ENCODE measurements at places on chromosomes 6 and 20.

DNA sequence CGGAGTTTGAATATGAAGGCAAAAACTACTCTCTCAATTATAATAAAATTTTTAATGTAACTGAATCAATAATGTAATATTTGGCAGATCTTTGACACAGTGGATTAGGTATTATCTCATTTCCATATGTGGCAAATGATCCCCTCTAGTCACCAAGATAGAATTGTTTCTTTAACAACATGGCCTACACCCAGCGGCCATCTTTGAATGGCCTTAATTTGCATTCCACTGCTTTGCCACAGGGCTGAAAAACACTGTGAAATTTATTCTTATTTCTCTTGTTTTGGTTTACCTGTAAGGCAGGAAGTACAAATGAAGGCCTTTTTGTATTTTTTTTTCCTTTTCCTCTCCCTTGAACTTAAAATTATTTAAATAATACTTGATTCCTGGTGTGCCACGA, 162.6 kb upstream of the SCGN start:
- no peak for DNase-seq

DNA sequence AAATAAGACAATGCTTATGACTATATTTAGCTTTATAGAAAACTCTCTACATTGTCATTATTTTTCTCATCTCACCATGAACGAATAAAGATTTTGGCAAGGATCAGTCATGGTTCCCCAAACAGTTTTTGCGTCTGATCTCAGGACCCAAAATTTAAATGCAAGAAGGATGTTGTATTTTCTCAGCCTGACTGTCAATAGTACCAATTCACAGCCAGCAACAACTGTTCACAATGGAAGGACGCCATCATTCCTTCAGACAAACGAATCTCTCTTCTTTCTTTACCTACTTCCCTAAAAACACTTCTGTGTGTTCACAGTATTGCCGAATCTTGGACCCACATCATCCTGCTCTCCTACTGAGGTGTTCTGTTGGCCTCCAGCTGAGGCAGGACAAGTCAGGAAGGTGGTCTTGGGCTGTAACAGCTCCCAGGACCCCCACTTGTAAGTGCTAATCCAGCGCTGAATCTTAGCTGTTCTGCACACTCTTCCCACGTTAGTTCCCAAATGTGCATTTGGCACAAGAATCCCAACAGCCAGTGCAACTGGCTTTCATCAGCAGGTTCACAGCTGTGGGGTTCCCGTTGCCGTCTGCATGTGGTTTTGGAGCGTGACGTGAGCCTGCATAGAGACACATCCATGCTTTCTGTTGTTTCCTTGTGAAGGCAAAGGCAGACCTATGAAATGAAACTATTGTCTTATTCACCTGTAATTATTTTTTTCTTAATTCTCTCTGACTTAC, 600.0 kb downstream of the QKI start:
- DNase-seq: no peak

DNA sequence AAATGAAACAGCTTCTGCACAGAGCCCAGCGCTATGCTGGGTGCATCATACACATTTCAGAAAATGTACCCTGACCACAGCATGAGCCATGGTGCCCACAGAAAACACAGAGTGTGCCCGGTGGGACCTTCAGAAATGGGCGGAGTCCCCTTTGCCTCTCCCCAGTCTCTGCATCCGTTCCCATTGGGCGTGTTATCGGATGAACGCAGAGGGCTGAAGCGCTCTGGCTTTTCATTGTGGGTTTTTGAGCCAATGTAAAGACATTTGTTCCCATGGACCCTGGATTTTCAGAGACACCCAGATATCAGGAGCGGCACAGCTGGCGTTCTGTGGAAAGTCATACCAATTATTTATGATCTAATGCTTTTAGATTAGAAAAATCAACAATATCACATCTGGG, 99.8 kb downstream of the DACT2 start:
- DNase-seq: no peak

DNA sequence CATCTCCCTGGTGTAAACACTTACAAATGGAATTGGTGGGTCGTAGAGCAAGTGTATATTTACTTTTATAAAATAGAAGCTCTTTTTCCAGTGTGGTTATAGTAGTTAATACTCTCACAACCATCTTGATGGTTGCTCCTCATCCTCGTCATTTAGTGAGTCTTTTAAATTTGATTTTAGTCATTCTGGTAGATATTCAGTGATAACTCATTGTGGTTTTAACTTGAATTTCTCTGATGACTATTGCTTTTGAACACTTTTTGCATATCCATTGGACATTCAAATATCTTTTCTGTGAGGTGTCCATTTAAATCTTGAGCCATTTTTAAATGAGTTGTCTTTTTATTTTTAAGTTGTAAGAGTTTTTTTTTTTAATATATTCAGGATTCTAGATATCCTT, 189.2 kb upstream of the PHACTR1 start:
- no peak for DNase-seq

- no peak for DNase-seq
These were observed 88.0 kb upstream of the UST start for GRCh38 chr6:148658681-148659430.

- DNase-seq: no peak
These were observed 26.5 kb downstream of the CD109 start for GRCh38 chr6:73722318-73723060.

GRCh38 chr20:3924304-3925112, 35.3 kb downstream of the PANK2 start:
- DNase-seq: no peak

GRCh38 chr6:57267586-57268293, 45.6 kb upstream of the RAB23 start:
- DNase-seq: no peak

GRCh38 chr20:32855387-32855786, 3.3 kb upstream of the EFCAB8 start:
- DNase-seq: no peak

- DNase-seq: no peak
These were observed 106.3 kb downstream of the TNFRSF21 start for GRCh38 chr6:47203266-47203937.

DNA sequence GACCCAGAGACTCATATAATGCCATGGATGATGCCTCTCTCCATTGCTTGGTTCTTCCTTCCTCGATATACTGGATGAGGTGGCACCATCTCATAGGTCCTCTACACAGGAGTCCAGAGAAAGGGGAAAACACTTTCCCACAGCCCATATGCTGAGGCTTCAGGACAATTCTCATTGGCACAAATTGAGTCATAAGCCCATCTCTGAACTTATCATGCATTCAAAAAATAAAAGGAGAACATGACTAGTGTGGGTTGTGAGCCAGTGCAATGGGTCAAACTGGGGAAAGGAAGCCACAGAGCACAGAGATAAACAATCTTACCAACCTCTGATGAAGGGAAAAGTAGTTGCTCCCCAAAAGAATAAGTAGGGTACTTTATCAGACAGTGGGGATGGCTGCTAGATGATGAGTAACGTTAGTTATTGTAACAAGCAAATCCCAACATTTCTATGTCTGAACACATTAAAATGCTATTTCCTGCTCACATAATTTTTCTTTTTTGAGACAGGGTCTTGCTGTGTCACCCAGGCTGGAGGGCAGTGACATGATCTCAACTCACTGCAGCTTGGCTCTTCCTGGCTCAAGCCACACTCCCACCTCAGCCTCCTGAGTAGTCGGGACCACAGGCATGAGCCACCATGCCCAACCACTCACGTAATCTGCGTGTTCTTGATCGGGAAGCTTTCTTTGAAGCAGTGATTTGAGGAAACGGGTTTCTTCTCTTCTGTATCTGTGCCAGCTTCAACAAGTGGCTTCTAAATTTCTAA, 27.0 kb downstream of the SOD2 start:
- DNase-seq: no peak

- DNase-seq: no peak
These were observed 112.7 kb upstream of the PRL start for GRCh38 chr6:22409486-22409885.

DNA sequence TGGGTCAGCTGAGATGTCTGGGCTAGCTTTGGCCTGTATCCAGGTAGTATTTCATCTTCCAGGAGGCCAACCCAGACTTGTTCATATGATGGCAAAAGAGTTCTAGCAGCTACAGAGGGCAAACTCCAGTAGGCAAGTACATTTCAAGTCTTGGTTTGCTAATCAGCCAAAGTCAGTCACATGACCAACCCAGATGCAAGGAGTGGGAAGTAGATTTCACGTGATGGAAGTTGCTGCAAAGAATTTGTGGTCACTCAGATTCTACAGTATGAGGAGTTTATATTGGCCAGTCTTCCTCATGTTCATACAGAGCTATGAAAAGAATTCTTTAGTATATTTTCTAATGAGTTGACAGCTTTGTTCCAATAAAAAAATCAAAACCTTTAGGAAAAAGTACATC, 101.8 kb downstream of the PHACTR1 start:
- no peak for DNase-seq

DNA sequence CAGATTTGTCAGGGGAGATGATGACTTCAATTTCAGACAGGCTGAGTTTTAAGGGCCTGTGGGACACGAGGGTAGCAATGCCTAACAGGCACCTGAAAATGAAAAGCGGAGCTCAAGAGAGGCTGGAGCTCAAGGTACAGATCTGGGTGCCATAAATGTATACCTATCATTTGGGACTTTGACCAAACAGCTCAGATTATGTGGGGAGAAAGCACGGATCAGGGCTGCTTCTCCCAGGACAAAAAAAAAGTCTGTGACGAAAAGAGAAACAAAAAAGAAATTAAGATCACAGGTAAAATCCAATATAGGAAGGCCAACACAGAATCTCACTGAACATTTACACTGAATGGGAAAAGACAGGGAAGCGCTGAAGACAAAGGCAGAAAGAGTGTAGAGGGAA, 1.9 kb downstream of the PRELID3B start:
- DNase-seq: no peak

DNA sequence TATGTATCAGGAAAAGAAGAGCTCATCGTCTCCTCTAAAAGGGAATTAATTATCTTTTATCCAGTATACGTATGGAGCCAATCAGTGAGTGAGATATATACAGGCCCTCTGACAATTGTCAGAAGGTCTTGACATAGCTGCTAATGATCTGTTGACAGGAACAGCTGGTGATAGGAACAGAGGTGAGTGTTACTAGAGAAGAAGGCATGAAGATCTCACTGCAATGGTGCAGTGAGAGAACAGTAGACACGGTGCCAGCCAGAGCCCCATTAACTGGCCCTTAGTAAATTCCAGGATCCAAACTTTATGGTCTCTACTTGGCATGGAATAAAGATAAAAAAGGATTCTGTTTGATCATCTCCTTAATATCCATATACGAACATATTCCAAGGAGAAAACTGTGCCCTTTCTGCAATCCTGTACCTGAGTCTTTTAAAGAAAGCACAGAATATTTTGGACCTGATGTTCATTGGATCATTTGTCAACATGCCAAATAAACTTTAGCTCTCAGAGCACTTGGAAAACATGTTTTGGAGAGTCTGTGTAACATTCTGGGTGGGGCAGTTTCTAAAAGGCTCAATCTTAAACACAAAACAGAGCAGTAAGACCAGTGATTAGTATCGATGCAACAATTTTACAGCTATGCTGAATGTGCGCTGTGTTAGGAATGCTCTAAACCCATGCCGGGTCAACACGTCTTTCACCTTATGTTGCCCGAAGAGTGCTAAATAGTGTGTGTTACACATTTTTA, 135.8 kb upstream of the CITED2 start:
- DNase-seq: no peak

GRCh38 chr20:51022227-51022802, 592 bp downstream of the KCNG1 start:
- no peak for DNase-seq

GRCh38 chr20:48569679-48570078, 258.1 kb downstream of the PREX1 start:
- no peak for DNase-seq

- DNase-seq: no peak
These were observed 298.1 kb downstream of the TFAP2B start for GRCh38 chr6:51116723-51117122.

DNA sequence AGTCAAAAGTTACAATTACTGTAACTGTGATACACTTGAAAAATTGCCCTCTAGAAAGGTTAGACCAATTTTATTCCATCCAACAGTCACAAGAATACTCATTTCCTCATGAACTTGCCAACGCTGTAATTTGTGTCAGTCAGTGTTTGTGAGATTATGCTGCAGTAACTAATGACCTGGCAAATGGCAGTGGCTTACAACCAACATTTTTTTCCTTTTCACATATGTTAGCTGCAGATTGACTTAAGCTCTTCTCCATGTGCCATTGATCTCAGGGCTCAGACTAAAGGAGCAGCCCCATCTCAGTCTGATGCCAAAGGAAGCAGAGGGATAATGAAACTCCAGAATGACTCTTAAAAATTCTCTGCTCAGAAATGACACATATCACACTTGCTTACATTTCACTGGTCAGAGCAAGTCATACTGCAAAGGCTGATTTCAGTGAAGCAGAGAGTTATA, 92.3 kb upstream of the ELOVL5 start:
- DNase-seq: no peak

- no peak for DNase-seq
These were observed 292.0 kb downstream of the ALDH8A1 start for GRCh38 chr6:134657751-134658527.

DNA sequence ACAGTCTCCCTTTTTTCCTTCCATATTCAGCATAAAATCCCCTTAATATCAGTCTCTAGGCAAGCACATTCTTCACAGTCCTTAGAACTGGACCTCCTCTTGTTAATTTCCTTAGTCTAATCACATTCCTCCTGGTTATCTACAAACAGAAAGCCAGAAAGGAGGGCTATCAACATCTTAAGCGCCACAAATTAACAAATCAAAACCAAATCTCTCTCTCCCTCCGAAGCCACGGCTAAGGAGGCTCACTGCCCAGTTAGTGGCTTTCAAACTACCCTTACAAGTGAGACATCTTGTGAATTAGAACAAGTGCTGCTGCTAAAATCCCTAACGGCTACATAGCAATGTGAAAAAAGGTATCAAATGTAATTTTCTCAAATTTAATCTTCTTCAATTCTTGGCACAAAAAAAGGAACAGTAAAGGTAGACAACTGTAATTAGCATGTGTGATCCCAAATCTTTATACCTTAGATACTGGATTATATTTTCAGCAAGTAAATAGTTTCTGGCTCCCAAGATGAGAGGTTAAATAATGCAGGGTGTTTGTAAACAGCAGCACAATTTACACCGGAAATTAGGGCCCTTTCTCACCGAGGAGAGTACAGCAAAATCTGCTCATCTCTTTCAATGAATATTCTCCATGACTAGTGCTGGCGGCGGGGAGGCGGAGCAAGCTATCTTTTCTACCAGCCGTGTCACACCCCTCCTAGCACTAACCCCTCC, 1.4 kb upstream of the TRIM39 start:
- no peak for DNase-seq

DNA sequence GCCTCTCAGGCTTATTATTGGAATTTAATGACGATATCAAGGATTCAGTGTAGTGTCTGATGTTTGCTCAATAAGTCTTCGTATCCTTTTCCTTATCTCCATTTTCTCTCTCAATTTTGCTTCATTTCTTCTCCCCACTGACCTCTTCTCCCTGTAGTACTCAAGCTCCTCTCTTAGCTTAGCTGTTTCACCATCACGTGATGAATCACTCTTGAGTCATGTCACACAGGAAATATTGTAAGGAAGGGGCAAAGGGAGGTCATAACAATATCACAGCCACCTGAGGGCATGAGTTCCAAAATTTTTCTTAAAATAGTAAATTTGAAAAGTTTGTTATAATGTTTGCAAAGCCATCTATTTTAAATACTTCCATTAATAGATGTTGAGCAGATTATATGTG, 392.2 kb upstream of the MARCKS start:
- no peak for DNase-seq

Measured in iPS DF 19.7 (cell line).